ENCODE measurements at places on chromosomes 3 and 15.
A peak's percentile ranks its signal among the peaks of the same experiment; 100 is the strongest.

GRCh38 chr3:52237006-52237656, 1.8 kb downstream of the TWF2 start:
- no peak for DNase-seq

DNA sequence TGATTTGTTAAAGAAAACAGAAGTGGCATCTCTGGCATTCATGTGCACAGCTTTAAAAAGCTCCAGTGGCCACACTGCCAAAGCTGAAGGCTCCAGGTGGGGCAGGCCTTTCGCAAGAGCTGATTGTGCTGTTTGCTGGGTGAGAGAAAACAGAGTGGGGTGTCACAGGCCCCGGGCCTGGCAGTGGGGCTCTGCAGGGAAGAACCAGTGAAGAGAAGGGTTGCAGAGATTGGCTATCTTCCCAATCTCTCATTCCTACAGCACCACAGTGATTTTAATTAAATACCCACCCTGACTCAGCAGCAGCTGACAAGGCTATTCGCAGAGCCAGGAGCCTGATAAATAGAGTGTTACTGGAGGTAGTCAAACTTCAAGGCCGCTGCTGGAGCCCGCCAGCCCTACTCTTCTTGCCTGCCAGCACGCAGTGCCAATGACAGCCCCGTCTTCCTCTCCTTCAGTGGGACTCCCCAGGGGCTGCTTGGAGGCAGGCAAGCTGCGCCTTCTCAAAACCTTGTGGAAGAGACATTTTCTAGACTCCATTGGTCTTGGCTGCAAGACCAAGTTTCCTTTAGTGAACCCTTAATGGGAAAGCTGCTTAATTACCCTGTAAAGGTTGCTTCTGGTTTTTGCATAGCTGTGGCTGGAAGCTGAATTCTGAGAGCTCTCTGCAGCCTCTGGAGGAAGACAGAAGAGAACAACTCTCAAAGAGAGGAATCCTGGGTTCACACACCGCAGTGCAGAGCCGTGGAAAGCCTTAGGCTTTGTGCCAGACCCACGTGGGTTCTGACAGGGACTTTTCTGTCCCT, 225.8 kb upstream of the SLCO3A1 start:
- no peak for DNase-seq

GRCh38 chr3:161054860-161055604, 50.1 kb downstream of the B3GALNT1 start:
- no peak for DNase-seq

GRCh38 chr3:171028025-171028778, 1.7 kb upstream of the SLC2A2 start:
- peak; percentile 81 for DNase-seq

- no peak for DNase-seq
Observed at GRCh38 chr15:37372064-37372463, 271.7 kb upstream of the MEIS2 start.

DNA sequence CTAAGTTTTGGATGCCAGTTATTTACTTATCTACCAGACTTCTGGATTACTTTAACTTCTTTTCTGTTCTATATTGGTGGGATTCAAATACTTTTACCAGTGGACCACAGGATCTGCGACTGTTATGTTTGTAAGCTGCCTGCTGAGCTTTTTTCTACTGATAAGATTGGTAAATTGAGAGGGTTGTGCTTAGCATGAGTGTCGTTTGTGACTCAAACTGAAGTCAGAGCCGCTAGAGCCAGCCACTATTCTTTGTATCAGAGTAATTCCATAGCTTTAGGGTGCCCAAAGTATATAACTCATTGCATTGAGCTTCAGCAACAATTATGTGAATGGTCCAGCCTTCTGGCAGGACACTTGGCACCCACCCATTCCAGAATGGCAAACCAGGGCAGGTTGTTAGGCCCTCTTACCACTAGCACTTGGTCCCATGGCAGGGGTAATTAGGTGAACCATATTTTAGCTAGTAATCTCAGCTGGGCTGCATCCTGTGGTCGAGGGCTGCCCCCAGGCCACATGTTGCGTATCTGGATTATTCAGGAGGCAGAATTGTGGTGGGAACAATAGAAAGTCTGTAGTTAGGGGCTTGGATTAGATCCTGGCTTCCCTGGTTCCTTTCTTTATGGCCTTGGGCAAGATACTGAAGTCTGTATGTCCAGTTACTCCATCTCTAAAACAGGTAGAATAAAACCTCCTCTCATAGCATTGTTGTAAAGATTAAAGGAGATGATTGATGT, 6.0 kb downstream of the PLCL2 start:
- DNase-seq, result no peak

GRCh38 chr3:179450261-179450701, 989 bp downstream of the GNB4 start:
- DNase-seq, result no peak

GRCh38 chr3:87009271-87009670, 18.3 kb upstream of the VGLL3 start:
- DNase-seq, result no peak

DNA sequence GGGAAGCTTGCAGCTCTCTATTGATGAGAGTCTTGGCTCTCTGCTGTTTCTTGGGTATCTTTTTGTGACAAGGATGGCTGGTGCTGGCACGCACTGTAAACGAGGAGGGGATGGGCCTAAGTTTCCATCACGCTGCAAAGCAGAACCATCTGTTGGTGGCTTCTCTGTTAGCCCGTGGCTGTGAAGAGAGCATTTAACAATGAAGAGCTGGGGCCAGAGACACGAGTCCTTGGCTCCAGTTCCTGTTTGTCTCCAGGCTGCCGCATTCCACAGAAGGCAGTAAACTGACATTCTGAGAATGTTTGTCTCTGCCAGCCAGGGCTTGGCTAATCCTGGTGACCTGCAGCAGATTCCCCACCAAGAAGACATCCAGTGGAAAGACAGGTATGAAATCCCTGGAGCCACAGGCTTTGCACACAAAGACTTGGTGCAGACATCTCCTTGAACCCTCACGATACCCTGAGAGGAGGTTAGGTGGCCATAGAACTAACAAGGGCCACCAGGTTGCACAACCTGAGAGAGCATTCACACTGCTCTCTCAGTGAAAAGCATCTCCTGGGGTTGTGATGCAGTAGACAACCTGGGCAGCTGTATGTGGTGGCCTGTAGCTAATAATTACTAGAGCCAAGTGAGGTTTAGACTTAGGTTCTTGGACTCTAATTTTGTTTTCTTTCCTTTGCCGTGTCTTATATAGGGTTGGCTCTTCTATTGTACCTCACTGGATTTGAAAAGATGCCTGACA, 130.9 kb downstream of the ASB7 start:
- DNase-seq, result no peak

DNA sequence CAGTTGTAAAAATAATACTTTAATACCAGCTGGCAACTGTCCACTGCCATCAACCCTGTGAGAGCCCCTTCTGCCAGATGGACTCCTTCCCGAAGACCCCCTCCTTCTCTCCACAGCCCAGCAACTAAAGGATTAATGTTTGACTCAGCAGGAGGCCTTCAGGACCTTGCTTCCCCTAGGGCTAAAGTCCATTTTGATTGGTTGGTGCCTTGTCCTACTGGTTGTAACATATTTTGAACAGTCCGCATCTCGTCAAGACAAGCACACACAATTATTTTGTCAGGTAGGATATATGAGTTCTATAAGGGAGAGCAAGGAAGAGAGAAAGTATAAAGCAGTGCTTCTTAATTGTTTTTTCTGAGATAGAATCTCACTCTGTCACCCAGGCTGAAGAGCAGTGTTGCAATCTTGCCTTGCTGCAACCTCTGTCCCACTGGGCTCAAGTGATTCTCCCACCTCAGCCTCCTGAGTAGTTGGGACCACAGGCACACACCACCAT, 18.6 kb downstream of the ACOX2 start:
- DNase-seq, result no peak

- DNase-seq, result no peak
Observed at GRCh38 chr15:84988909-84989644, 7.4 kb downstream of the PDE8A start.

DNA sequence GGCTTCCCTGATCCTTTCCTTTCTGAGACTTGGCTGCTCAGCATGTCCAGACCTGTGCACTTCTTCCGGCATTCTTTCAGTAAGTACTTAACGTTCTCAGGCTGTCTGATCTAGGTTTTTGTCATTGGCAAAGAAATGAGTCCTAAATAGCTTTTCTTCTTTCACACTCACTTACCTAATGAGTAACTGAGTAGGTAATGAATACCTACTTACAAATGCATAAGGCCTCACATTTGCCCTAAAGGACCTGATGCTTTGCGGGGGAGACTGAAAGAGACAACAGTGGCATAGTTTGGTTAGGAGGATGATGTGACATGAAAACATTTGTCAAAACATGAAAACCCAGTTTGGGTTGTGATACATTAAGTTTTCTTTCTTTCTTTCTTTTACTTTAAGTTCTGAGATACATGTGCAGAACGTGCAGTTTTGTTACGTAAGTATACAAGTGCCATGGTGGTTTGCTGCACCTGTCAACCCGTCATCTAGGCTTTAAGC, 516.7 kb upstream of the CFAP20DC start:
- no peak for DNase-seq

GRCh38 chr15:92130906-92131305, 262.8 kb upstream of the ST8SIA2 start:
- DNase-seq, result no peak

GRCh38 chr3:29525254-29525881, 244.5 kb downstream of the RBMS3 start:
- peak; percentile 45 for DNase-seq

- DNase-seq, result no peak
Observed at GRCh38 chr3:37118163-37118562, 56.2 kb downstream of the LRRFIP2 start.

GRCh38 chr3:8472549-8472948, 29.1 kb upstream of the LMCD1 start:
- DNase-seq, result no peak

- peak; percentile 40 for DNase-seq
Observed at GRCh38 chr3:71684757-71685386, 40.3 kb downstream of the EIF4E3 start.

- DNase-seq, result no peak
Observed at GRCh38 chr3:194632226-194632808, 902 bp downstream of the TMEM44 start.

- DNase-seq, result no peak
Observed at GRCh38 chr3:187198490-187198889, 1.2 kb downstream of the RTP1 start.

DNA sequence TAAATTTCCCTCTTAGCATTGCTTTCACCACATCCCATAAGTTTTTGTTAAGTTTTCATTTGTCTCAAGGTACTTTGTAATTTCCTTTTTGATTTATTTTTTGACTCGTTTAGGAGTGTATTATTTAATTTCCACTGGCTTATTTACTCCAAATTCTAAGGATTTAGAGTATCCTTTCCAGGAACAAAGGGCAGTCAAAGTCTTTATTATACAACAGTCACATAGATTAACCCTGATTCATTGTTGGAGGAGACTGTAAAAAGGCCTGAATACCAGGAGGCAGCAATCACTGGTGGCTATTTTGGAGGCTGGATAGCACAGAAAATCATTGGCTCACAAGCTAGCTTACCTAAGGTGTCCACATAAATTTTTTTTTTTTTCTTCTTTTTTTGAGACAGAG, 39.9 kb downstream of the OIP5 start:
- DNase-seq, result no peak

- DNase-seq, result no peak
Observed at GRCh38 chr3:78273326-78273725, 1233.4 kb downstream of the ROBO2 start.

- DNase-seq, result no peak
Observed at GRCh38 chr15:64122936-64123351, 27.2 kb downstream of the SNX1 start.

DNA sequence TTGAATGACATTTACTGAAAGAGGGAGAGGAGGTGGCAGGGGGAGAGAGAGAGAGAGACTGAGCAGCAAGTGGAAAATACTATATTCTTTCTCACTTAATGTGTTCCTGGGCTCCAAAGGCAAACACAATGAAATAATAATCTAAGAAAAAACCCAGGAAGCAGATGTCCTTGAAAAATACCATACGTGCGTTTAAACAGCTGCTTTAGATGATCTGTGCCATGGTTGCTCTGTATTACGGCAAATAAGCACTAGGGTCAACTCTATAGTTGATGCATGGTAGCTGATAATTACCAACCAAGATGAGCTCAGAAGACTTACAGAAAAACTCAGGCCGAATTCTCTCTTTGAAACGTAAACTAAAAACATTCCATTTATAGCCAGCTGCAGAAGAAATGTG, 410.3 kb upstream of the TBL1XR1 start:
- no peak for DNase-seq
